ENCODE measurements at places on chromosomes 5 and 9.

- DNase-seq, result no peak
These were observed 1.4 kb downstream of the TBC1D9B start for GRCh38 chr5:179906294-179906794.

GRCh38 chr5:80343067-80343466, 23.3 kb downstream of the SPZ1 start:
- no peak for DNase-seq

GRCh38 chr9:127356906-127357305, 40.1 kb upstream of the SLC2A8 start:
- DNase-seq, result no peak

DNA sequence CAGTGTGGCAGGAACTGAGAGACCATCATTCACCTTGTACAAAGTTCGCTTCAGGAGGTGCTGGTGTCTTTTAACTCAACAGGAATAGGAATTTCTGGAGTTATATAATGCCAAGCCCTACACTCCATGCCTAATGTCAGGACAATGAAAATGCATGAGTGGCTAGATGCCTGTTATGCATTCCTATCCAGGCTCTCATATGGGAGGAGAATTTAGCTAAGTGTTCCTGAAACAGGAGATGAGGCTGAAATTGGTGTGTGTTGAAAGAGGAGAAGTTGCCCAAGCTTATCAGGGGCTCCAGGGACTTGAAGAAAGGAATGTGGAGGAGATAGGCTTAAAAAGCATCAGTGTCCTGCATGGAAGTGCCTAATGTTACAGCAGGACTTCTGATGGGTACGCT, 26.8 kb upstream of the PRUNE2 start:
- no peak for DNase-seq

- DNase-seq, result no peak
These were observed 276.1 kb downstream of the ARRDC3 start for GRCh38 chr5:91106842-91107511.

- DNase-seq, result no peak
These were observed 29.9 kb downstream of the SLC6A18 start for GRCh38 chr5:1255081-1255561.

All from dorsolateral prefrontal cortex (tissue), 122 donors.